ENCODE measurements at places on chromosomes 13 and 19.

- DNase-seq: no peak
These were observed 18.4 kb downstream of the GNA11 start for GRCh38 chr19:3112375-3113099.

- no peak for DNase-seq
These were observed 16.8 kb upstream of the SLC35E1 start for GRCh38 chr19:16588824-16589577.

DNA sequence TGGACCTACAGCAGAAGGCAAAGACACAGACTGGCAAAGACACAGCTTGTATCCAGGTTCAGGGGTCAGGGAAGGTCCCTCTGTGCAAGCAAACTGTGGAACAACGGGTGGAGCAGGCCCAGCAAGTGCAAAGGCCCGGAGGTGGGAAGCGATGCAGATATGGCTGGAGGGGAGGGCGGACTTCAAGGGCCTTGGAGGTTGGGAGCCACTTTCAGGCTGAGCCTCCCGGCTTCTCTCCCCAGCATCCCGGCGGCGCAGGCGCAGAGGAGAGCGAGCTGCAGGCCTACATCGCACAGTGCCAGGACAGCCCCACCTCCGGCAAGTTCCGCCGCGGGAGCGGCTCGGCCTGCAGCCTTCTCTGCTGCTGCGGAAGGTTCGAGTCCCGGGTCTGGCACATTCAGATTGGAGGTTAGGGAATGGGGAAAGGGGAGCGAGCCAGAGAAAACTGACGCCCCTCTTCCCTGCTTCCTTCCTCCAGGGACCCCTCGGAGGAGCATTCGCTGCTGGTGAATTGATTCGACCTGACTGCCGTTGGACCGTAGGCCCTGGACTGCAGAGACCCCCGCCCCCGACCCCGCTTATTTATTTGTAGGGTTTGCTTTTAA lies 2.1 kb upstream of the PNPLA6 start:
- peak; percentile 41 for DNase-seq

DNA sequence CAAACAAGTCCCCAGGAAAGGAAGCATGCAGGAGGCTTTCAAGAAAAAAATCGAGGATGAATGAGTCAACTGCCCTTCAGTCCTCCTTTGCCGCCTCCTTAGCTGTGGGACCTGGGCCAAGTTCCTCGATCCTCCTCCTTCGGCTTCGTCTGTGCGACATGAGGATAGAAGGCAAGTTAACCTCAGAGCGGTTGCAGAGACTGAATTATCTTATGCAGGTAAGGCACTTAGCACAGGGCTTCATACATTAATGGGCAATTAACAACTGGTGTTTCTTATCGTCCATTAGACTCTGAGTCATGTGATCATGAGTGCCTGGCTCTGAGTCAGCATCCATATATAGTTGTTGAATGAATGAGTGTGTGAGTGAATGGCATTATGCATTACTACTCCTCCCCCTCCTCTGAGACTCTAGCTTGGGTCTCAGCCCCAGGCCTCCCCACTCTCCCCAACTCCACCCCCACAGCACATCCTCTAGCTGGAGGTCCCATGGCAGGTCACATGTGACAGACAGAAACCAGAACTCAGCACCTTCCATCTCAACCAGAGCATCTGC lies 1.6 kb upstream of the TTC9B start:
- no peak for DNase-seq

DNA sequence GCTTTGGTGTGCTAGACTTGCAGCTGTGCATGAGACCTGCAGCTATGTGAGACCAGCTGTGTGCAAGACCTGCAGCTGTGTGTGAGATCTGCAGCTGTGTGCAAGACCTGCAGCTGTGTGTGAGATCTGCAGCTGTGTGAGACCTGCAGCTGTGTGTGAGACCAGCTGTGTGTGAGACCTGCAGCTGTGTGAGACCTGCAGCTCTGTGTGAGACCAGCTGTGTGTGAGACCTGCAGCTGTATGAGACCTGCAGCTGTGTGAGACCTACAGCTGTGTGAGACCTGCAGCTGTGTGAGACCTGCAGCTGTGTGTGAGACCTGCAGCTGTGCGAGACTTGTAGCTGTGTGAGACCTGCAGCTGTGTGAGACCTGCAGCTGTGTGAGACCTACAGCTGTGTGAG lies 6.7 kb upstream of the DCUN1D2 start:
- no peak for DNase-seq

DNA sequence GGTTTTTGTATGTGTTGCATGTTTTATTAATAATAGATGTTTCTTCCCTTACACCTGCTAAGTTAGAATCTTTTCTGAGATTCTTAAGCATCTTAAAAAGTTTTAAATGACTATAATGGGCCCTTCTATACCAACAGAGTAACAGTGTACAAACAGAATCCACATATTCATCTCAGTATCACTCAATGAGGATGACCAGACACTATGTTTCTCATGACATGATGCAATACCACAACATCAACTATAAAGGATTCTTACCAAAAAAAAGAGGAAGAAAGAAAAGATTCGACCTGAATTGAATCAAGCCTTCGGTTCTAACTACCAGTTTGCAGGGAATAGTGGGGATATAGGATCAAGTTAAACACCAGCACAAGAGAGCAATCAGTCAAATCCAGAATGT lies 56.5 kb downstream of the INTS6 start:
- DNase-seq: no peak

- no peak for DNase-seq
These were observed 3.8 kb upstream of the PRR12 start for GRCh38 chr19:49587227-49587626.

- no peak for DNase-seq
These were observed 312.8 kb upstream of the GPC6 start for GRCh38 chr13:92913840-92914239.

DNA sequence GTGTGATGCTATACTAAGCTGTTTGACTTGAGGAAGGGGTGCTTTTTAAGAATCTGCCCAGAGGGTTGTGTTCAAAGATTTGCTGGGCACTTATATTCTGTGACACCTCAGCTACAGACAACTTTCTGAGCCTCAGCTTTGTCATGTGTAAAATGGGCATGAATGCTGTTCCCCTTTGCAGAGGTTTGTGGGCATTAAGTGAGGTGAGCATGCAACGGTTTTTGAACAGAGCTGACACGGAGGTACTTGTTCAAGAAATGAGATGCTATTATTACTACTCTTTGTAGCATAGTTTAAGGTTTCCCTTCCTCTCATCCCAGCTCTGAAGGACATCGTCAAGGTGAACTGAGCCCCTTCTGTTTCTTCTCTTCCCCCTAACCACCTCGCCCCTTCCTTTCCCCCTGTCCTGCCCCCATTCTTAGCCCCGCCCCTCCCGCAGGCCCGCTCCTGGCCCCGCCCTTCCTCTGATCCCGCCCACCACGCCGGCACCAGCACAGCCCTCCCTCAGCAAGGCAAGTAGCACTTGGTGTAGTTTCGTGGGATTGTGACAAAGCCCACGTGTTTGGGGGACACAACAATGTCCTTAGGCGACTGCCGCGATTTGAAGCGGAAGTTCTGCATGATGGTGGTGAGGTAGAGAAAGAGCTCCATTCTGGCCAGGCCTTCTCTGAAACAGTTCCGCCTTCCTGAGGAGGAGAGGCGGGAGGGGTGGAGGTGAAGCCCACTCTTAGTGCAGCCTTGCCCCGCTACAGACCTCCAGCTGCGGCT lies 26.1 kb upstream of the CYP2A7 start:
- no peak for DNase-seq

DNA sequence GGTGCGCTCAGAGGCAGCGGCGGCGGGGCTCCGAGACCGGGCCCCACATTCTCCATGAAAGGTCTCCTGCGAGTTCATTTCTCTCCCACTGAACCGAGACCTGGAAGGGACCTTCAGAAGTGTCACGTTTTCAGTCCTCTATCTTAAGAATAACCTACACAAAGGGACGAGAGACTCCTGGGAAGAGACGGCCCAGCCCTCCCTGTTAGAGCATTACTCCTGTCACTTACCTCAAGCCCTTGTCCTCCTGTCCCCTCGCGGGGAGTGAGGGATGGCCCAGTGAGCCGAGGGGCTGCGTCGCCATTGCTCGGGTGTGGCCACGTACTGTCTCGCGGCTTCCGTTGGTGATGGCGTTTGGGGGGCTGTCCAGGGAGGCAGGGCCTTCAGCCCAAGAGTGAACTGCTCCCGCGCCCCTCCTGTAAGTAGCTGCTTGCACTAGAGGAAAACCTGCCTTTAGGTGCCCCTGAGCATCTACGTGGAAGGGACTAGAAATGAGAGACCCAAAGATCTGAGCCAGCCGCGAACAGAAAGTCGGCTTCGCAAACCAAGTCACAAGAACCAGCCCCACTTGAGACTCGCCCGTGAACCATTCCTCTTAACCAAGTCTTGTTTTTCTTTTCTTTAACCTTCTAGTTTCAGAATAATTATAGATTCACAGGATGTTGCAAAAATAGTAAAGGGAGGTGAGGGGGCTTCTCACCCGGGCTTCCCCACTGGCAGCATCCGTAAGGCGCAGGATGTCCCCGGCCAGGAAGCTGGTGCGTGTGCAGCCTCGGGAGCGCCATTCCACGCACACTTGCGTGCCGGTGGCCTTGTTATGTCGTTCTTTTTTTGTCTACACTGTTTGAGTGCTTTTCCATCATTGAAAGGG lies 21.1 kb upstream of the NDUFS7 start:
- DNase-seq: no peak

DNA sequence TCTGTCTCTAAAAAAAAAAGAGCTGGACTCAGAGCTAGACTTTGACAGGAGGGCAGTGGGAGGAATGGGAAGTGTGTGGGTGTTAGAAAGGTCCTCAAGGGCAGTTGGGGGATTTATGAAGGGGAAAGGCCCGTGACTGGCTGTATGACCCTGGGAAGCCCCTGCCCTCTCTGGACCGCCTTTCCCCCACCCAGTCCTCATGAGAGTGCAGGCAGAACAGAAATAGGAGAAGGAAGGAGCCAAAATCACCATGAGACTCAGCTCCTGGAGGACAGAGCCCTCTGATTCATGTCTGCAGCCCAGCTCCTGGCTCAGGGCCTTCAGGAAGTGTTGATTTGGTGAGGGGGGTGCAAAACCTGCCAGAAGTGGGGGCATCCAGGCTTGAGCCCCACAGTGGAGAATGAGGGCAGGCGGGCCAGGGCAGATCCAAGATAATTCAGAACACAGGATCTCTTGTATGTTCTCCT lies 8.7 kb upstream of the SMG9 start:
- DNase-seq: no peak

- no peak for DNase-seq
These were observed 208.9 kb downstream of the DCT start for GRCh38 chr13:94270556-94270955.

GRCh38 chr13:52405369-52405766 lies 604 bp downstream of the THSD1 start:
- DNase-seq: no peak

DNA sequence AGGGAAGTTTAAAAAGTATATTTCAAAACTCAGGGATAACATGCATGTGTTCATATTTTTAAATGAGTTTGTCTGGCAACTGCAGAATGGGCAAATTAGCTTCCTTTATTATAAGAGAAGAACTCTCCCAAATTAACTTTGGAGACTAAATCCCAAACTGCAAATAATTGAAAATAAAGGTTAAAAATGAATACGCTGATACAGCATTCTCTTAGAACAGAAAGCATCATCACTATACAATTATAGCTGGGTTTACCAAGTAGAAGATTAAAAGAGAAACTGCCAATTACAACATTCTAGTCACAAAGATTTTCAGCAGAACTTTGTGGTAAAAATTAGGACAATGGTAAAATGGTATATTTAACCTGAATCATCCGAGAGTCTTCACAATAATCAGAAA lies 73.3 kb downstream of the OLFM4 start:
- no peak for DNase-seq

GRCh38 chr19:46715620-46715974 lies 1.3 kb downstream of the PRKD2 start:
- no peak for DNase-seq

- no peak for DNase-seq
These were observed 21.7 kb downstream of the MAU2 start for GRCh38 chr19:19342086-19343015.

DNA sequence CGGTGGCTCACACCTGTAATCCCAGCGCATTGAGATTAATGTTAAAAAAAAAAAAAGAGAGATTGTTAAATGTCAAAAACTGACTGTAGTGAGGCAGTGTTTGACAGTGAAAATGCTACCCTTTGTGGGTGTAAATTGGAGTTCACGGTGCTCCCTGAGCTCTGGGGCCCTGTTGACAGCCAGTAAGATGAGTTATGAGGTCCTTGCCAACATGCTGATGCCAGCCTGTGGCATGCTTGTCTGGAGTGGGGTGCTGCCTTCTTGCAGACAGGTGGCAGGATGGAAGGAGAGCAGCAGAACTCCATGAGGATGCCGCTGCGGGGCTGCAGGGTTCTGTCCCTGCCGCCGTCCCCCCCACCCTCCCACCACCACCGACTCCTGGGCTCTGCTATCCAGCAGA lies 25.9 kb downstream of the PRAM1 start:
- DNase-seq: no peak

- DNase-seq: no peak
These were observed 129.4 kb downstream of the PCDH9 start for GRCh38 chr13:67100730-67101129.

- DNase-seq: no peak
These were observed 7.9 kb upstream of the C1QTNF9 start for GRCh38 chr13:24301434-24301833.

DNA sequence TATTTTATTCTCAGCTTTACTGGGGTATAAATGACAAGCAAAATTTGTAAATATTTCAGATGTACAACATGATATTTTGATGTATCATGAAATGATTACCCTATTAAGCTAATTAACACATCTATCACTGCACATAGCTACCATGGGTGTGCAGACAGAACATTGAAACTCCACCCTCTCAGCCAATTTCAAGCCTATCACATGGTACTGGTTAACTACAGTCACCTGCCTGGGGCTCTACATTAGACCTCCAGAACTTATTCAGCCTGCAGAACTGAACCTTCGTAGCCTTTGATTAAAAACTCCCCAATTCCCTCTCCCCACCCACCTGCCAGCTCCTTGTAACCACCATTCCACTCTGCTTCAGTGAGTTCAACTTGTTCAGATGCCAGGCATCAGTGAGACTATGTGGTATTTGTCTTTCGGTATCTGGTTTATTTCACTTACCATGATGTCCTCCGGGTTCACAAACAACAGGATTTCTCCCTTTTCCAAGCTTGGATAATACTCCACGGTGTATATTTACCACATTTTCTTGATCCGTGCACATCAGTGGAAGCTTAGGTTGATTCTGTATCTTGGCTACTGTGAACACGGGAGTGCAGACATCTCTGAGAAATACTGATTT lies 19.2 kb downstream of the RAB20 start:
- no peak for DNase-seq

GRCh38 chr13:36431204-36432105 lies 840 bp upstream of the CCNA1 start:
- DNase-seq: no peak

DNA sequence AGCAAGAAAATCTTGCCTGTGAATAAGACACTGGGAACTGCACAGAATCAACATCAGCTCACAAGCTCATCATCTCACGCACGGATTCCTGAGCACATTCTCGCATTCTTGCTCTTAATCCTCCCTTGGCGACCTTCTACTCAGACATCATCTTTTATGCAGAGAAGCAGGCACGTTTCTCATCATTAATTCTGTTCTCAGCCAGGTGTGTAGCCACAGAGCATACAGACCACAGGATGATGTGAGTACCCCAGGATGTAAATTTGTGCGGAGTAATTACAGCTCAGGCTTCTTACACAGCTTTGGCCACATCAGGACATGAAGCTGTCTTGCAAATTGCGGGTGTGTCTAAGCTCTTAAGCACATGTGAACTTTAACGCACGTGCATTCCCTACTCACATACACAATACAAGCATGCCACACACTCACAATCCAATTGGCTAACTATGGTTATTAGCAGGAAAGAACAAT lies 36.5 kb upstream of the SACS start:
- peak; percentile 70 for DNase-seq
